ENCODE measurements at places on chromosomes 16 and 17.

GRCh38 chr17:14095631-14096030, 26.3 kb downstream of the COX10 start:
- H3K36me3 ChIP-seq = no peaks in the 10 kb centered on the region
- DNase-seq = no peak
- H3K4me3 ChIP-seq = no peak overlapping the region
- H3K27ac ChIP-seq = no peak overlapping the region

DNA sequence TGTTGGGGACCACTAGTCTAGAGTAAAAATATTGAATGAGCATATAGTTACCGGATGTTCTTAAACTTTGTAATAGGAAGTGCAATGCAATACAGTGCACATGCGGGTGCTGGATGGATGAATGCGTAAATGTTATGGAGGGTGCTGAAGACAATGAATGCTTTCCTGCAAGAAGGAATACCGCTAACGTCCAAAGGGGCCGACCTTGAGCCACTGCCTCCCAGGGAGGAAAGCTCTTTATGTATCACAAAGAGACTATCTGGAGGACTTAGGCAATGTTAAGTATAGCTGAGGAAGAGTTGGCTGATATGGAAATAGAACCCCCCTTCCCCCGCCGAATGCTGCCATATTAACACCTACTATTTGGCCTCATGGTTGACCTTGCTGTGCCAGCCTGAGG, 27.5 kb upstream of the SHCBP1 start:
- H3K4me3 ChIP-seq = no peak overlapping the region
- no peak overlapping the region for H3K27ac ChIP-seq
- peaks cover 7% of the 10 kb centered on the region for H3K4me1 ChIP-seq
- H3K36me3 ChIP-seq = no peaks in the 10 kb centered on the region
- DNase-seq = no peak

DNA sequence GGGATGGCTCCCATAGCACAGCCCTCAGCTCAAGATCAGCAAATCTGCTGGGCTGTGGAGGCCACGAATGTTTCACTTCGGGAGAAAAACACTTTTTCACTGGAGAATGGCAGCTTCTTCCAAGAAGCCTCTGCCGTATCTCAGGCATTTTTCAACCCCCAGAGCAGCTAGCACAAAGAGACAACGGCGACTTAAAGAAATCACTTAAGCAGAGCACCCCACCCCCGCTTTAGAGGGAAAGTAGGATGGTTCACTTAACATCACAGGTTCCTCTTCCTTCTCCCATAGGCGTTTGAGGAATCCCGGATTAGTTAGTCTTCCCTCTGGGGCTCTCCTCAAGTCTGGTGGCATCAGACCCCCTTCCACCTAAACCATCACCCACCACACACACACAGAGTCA, 27.6 kb downstream of the CYB561 start:
- H3K27me3 ChIP-seq = no peaks in the 10 kb centered on the region
- no peak for DNase-seq
- H3K4me1 ChIP-seq = no peaks in the 10 kb centered on the region
- H3K36me3 ChIP-seq = peaks cover 14% of the 10 kb centered on the region
- H3K4me3 ChIP-seq = no peak overlapping the region
- no peak overlapping the region for H3K27ac ChIP-seq

- no peak overlapping the region for H3K27ac ChIP-seq
- H3K27me3 ChIP-seq = no peaks in the 10 kb centered on the region
- no peaks in the 10 kb centered on the region for H3K36me3 ChIP-seq
- no peak overlapping the region for H3K4me3 ChIP-seq
- H3K4me1 ChIP-seq = no peaks in the 10 kb centered on the region
These were observed 325.8 kb downstream of the ABCC12 start for GRCh38 chr16:47829850-47830600.

DNA sequence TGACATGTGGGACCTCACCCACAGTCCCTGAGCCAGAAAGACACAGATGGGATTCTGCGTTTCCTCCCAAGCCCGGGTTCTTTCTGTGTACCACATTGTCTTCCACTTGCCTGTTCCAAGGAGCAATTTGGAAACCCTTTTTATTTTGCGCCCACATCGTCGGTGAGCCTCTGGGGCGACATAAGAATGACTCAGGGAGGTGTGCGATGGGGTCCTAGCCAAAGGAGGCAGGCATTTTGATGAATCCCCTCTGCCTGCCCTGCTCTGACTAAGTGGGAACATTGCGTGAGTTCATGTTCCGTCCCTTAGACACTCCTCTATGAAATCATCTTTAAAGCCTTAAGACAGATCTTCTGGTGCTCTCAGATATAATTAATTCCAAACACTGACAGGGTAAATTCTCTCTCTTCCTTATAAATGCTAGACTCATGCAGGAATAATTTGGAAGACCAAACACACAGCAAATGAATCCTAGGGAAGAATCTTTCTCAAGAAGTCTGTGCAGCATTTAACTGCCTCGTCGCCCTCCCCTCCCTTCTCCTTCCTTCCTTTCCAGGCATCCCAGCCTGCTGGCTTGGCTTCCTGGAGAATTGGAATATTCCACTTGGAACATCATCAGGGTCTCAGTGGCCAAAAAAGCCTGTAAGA, 52.7 kb upstream of the FOXF1 start:
- peaks cover 34% of the 10 kb centered on the region for H3K27me3 ChIP-seq
- H3K4me1 ChIP-seq = no peaks in the 10 kb centered on the region
- H3K4me3 ChIP-seq = no peak overlapping the region
- DNase-seq = no peak

DNA sequence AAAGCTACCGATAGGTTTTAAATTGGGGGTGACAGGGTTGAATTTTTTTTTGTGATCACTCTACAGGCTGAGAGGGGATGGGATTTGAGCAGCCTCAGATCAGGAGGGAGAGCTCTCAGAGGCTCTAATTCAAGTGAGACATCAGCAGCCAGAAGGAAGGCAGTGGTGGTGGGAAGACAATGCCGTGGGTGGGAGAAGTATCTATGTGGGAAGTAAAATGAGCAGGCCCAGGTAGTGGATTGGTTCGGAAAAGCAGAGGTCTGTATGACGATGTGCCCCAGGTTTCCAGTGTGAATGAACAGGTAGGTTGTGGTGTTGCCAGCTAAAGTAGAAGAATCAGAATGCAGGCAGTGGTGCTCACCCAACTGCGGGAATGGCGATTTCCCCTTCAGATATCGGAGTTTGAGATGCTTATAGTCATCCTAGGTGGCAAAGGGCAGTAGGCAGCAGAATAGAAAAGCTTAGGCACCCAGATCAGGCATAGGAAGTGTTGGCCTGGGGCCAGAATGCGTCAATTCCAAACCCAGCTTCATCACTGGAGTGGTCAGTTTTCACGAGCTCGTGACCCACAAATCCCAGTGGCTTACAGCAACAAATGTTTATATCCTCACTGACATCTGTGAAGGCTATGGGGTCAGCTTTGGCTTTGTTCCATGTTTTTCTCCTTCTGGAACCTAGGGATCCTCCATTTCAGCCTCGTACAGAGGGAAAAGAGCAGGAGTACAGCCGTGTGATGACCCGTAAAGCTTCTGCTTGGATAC, 24.0 kb downstream of the MEOX1 start:
- no peak overlapping the region for H3K4me3 ChIP-seq
- no peak for DNase-seq

- H3K4me3 ChIP-seq = no peak overlapping the region
- DNase-seq = no peak
- H3K27ac ChIP-seq = no peak overlapping the region
- H3K36me3 ChIP-seq = no peaks in the 10 kb centered on the region
These were observed 16.4 kb upstream of the HAP1 start for GRCh38 chr17:41750862-41751261.

- peak overlapping the region; percentile 67 for H3K4me3 ChIP-seq
- peaks cover 32% of the 10 kb centered on the region for H3K4me1 ChIP-seq
- peak overlapping the region; percentile 74 for H3K27ac ChIP-seq
- no peaks in the 10 kb centered on the region for H3K36me3 ChIP-seq
These were observed 1.1 kb downstream of the VASN start for GRCh38 chr16:4372578-4373355.

- no peak overlapping the region for H3K4me3 ChIP-seq
- no peaks in the 10 kb centered on the region for H3K4me1 ChIP-seq
- DNase-seq = peak; percentile 44
- no peaks in the 10 kb centered on the region for H3K27me3 ChIP-seq
- H3K27ac ChIP-seq = no peak overlapping the region
These were observed 17.1 kb downstream of the ITGB4 start for GRCh38 chr17:75738218-75738802.

GRCh38 chr16:81873843-81874752, 95.0 kb downstream of the PLCG2 start:
- H3K36me3 ChIP-seq = no peaks in the 10 kb centered on the region
- no peak overlapping the region for H3K4me3 ChIP-seq
- H3K27ac ChIP-seq = no peak overlapping the region
- H3K27me3 ChIP-seq = no peaks in the 10 kb centered on the region

GRCh38 chr17:45114117-45114932, 18.0 kb downstream of the PLCD3 start:
- no peak overlapping the region for H3K4me3 ChIP-seq
- H3K4me1 ChIP-seq = peaks cover 29% of the 10 kb centered on the region
- no peak overlapping the region for H3K27ac ChIP-seq
- DNase-seq = no peak
- H3K27me3 ChIP-seq = no peaks in the 10 kb centered on the region
- H3K36me3 ChIP-seq = no peaks in the 10 kb centered on the region

GRCh38 chr17:47889734-47890529, 6.1 kb upstream of the SP2 start:
- no peak overlapping the region for H3K4me3 ChIP-seq
- H3K4me1 ChIP-seq = peaks cover 8% of the 10 kb centered on the region
- H3K27me3 ChIP-seq = no peaks in the 10 kb centered on the region

DNA sequence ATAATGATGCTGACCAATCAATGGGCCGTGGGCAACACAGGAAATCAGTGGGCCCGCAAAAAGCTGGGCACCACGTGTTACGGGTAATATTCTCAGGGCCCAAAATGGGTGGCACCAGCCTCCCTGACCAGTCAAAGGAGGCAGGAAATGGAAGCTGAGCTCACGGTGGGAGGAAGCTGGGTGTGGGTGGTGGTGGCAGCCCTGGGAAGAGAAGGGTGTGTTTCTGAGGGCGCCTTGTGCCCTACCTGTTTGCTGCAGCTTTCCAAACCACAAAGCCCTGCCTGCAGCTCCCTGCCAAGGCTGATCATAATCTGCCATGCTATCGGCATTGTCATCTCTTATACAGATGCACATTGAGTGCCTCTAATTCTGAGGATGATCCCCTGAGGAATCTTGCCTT, 457.9 kb downstream of the SLC39A11 start:
- DNase-seq = no peak
- H3K4me3 ChIP-seq = no peak overlapping the region
- H3K36me3 ChIP-seq = no peaks in the 10 kb centered on the region
- H3K27me3 ChIP-seq = peaks cover 2% of the 10 kb centered on the region

- no peaks in the 10 kb centered on the region for H3K36me3 ChIP-seq
- H3K4me1 ChIP-seq = no peaks in the 10 kb centered on the region
- H3K4me3 ChIP-seq = no peak overlapping the region
- no peak for DNase-seq
- no peak overlapping the region for H3K27ac ChIP-seq
- no peaks in the 10 kb centered on the region for H3K27me3 ChIP-seq
These were observed 13.3 kb downstream of the CDH3 start for GRCh38 chr16:68658341-68658973.

DNA sequence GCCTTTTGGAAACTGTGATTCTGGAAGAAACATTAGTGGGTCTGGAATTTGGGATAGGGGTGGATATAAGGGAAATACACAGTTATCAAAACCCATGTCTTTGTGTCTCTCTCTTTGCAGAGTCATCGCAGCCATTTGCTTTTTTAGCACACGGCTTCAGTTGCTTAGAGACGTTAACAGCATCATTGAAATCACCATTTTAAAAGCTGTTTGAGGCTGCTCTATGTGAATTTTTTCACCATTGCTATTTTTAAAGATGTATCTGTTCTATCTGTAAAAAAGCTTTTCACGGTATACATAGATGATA, 47.3 kb downstream of the OMG start:
- H3K36me3 ChIP-seq = peaks cover 48% of the 10 kb centered on the region
- no peak for DNase-seq
- H3K27me3 ChIP-seq = no peaks in the 10 kb centered on the region
- no peaks in the 10 kb centered on the region for H3K4me1 ChIP-seq

GRCh38 chr16:87311387-87311786, 5.8 kb downstream of the C16orf95 start:
- no peaks in the 10 kb centered on the region for H3K27me3 ChIP-seq
- H3K4me3 ChIP-seq = no peak overlapping the region
- DNase-seq = no peak
- H3K4me1 ChIP-seq = peaks cover 3% of the 10 kb centered on the region
- H3K36me3 ChIP-seq = no peaks in the 10 kb centered on the region

DNA sequence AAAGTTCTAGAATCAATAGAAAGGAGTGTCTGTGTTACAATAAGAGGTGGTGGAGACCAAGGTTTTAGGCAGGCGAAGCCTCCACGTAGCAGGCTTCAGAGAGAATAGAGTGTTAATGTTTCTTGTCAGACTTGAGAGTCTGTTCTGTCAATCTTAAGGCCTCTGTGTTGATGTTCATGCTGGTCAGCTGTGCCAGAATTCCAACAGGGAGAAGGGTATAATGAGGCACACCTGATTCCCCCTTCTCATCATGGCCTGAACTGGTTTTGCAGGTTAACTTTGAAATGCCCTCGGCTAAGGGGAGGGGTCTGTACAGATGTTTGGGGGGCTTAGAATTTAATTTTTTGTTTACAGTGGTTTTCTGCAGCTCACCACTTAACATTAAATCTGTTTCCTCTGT, 46.0 kb downstream of the RNF112 start:
- H3K36me3 ChIP-seq = no peaks in the 10 kb centered on the region
- no peak for DNase-seq
- H3K4me1 ChIP-seq = no peaks in the 10 kb centered on the region
- no peak overlapping the region for H3K4me3 ChIP-seq

DNA sequence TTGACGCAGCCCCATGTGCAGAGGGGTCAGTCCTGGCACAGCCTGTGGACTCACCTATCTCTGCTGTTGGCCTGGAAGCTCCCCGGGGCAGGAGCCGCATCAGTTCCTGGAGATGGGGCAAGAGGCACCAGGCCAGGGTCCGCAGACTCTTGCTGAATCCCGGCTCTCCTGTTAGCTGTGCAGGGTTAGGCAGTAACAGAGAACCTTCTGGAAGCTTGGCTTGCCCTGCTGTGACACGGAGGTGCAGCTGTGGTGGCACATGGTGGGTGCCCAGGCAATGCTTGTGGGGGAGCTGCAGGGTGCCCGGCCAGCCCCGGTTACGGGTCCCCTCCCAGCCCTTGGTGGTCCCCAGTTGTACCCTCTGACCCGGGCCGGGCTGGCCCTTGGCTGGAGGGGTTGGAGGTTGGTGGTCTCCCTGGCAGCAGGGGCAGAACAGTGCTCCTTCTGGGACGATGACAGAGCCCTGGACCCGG, 26.0 kb upstream of the ZNF469 start:
- no peak overlapping the region for H3K27ac ChIP-seq
- no peak overlapping the region for H3K4me3 ChIP-seq
- H3K36me3 ChIP-seq = no peaks in the 10 kb centered on the region
- DNase-seq = peak; percentile 26
- peaks cover 5% of the 10 kb centered on the region for H3K27me3 ChIP-seq

- peak; percentile 90 for DNase-seq
- peak overlapping the region; percentile 72 for H3K4me3 ChIP-seq
- H3K27me3 ChIP-seq = peaks cover 27% of the 10 kb centered on the region
- peaks cover 21% of the 10 kb centered on the region for H3K4me1 ChIP-seq
- no peaks in the 10 kb centered on the region for H3K36me3 ChIP-seq
- H3K27ac ChIP-seq = peak overlapping the region; percentile 71
These were observed 12.7 kb downstream of the TBX2 start for GRCh38 chr17:61412143-61412859.

GRCh38 chr17:73205459-73205961, 12.7 kb downstream of the COG1 start:
- peaks cover 5% of the 10 kb centered on the region for H3K4me1 ChIP-seq
